ENCODE measurements at places on chromosomes 7 and 10. TPM values are rescaled to one million over a fixed set of nuclear protein-coding genes. Genes with fewer than 3 reads are reported as not detected.

CFTR gene
- total RNA-seq, result not detected

SPDYE17 gene
- not detected for total RNA-seq

SLC29A4 gene
- total RNA-seq, result 4.9 TPM

CCDC172 gene
- total RNA-seq, result not detected

PPP1R17 gene
- not detected for total RNA-seq

VPS37D gene
- total RNA-seq, result 2.8 TPM

RAB19 gene
- not detected for total RNA-seq

All from cardiac atrium fibroblast (primary cell).